ENCODE measurements at places on chromosomes 3 and 15.

DNA sequence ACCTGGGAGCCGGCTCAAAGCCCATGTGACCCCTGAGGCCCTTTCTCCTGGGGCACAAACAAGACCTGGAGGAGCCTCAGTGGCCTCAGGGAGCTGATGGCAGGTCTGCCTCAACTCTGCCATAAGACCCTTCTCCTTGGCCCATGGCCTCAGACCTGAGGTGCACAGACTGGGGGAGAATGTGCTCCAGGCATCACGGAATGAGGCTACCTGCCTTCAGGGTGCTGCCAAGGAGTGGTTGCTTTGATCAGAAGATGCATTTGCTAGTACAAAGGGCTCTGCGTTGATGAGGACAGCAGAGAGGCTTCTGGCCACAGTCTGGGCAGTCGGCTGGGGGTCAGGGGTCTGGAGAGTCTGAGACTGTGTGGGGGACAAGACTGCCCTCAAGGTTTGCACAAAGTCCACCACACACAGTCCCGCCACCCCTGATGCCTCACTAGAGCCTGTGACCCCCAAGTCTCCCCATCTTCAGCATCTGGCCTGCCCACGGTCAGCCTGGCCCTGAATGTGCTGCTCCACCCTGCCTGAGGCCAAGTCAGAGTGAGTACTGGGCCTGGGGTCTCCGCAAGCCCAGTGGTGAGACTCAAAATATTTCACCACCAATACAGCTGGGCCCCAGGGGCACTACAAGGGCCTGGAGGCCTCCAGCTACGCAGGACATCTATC, 26.6 kb downstream of the ALDH1L1 start:
- DNase-seq, result no peak

- no peak for DNase-seq
Observed at GRCh38 chr3:40211579-40211978, 97.9 kb upstream of the EIF1B start.

DNA sequence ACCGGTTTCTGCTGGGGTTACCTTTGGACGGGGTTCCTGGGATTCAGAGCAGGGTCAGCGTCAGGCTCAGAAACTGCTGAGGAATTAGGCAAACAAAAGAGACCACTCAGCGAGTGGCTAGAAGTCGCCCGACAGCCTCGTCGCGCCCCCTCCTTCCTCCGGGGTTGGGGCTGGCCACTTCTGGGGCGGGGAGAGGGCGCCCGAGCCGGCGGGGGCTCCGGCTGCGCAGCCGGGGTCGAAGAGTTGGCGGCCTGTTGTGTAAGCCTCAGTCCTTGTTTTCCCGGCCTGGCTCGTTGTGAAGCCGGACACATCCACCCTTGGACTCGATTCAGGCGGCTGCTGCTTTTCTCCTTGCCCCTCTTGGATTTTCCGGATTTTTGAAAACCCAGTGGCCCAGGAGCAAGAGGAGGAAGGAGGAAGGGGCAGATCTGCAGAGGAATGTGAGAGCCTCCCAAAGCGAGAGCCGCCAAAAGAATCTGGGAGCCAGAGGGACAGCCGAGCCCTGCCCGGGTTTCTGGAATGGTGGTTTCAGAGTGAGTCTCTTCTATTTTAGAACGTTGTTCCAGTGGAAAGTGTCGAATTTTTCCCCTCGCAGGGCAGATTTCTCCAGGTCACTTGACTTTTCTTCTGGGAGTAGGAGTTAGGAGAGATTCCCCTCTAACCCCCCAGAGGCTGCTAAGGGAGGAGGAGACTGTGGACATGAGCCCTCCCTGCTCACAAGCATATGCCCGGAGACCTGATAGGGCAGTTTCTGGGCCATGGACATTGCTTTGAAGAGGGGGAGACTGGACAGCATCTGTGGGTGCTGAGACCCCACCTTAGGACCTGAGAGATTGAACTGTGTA, 666 bp downstream of the SNX33 start:
- no peak for DNase-seq

DNA sequence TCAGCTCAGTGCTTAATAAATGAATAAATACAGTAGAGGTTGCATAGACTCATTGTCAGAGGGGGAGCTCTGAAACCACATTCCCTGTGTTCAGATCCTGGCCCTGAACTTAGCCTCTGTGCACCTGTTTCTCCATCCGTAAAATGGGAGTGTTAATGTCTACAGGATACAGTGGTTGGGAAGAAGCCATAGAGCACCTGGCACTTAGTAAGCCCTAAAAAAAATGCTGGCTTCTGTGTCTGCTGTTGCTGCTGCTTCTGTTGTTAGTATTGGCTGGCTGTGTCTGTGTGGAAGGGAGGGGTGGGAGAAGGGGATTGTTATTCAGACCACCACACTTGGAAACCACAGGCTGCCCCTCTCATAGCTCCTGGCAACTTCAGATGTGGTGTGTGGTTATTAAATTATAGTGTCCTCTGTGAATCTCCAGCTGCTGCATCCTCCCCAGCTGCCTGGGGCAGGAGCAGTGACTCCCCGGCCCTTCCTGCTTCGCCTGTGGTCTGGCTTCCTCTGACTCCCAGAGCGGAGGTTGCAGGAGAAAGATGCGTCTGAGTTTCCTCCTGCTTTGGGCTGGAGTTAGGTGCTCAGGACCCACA, 31.0 kb downstream of the FGD5 start:
- DNase-seq, result no peak

GRCh38 chr3:13647298-13648059, 98.6 kb downstream of the FBLN2 start:
- DNase-seq, result no peak

DNA sequence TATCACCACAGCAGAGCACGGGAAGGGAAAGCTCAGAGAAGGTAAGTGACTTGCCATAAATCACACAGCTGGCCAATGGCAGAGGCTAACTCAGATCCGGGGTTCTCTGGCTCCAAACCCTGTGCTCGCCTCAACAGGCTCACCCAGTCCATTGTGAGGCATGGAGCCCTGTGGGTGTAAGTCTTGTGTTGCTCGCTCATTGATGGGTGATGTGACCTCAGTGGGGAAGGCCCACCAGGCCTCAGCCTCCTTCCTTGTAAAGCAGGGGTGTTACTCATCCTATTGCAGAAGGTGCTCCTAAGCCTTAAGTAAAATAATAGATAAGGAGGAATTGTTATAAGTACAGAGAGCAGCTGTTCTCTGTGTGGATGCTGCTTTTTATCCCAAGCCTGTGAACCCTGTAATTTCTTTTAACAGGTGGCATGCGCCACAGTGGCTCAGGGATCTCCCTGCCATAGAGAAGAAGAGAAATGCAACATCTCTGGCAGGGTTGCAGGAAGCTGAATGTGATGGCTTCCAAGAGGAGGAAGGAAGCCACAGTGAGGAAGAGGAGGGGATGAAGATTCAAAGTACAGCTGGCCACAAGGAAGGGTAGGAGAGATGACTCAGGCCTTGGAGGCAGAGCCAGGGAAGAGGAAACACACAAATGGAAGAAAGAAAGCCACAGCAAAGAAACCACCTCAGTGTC, 30.9 kb upstream of the SPSB4 start:
- no peak for DNase-seq

GRCh38 chr3:38610934-38611333, 38.6 kb downstream of the SCN5A start:
- no peak for DNase-seq

GRCh38 chr3:115891006-115891636, 267.8 kb downstream of the GAP43 start:
- DNase-seq, result no peak

GRCh38 chr3:145698250-145698649, 462.7 kb downstream of the PLOD2 start:
- no peak for DNase-seq

Measured in DMS153 (cell line).